HT1080 (cell line): ENCODE measurements at places on chromosomes 3 and 15.

- no peak for DNase-seq
These were observed 279.6 kb downstream of the KLF13 start for GRCh38 chr15:31606194-31606669.

DNA sequence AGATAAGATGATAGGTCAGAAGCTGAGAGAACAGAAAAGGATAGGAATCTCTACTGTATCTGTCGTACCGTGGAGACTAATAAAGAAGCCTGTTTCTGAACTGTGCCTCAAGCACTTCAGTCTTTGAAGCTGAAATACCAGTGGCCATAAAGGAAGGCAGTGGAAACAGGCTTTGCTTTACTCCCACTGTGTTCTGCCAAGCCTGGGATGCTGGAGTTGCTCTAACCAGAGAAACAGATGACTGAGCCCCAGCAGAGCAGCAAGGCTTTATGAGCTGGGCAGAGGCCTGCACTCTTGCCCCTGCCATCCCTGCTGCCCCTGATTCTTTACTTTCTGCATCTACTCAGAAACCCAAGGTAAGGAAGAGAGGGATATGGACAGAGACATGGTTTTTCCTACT is 89.4 kb downstream of the PDE8A start:
- no peak for DNase-seq

DNA sequence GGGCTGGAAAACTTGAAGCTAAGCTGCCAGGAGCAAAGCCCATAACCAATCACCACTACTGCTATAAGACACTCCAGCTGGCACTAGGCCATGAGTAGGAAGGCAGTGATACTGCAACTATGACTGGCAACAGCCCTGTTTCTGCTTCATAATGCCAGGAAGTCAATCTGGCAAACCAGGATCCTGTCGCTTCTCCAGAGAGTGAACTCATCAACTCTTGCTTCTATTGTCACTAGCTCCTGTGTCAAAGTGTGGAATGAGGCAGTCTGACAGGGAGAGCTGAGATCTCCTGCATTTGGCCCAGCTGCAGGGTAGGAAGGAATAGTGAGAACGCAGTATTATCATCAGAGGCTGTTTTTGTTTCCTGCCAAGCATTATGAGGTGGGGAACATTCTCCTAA is 105.3 kb downstream of the CTNNB1 start:
- DNase-seq = peak; percentile 26

DNA sequence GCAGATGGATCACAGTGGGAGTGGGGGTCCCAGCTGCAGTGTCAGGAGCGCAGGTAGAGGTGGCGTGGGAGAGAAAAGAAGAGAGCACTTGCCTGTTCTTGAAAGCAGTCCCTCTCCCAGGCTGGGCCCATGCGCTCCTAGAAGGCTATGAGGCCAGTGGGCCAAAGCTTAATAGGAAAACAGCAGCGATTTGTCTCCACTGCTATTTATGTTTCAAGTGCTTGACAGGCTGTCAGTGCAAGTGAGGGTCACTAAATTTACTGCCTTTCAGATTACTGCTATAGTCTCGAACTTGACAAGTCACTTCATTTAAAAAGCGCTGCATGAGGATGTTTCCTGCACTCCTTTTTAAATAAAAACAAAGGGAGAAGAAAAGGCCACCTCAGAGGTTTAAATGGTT is 239.5 kb downstream of the GAP43 start:
- DNase-seq = no peak

DNA sequence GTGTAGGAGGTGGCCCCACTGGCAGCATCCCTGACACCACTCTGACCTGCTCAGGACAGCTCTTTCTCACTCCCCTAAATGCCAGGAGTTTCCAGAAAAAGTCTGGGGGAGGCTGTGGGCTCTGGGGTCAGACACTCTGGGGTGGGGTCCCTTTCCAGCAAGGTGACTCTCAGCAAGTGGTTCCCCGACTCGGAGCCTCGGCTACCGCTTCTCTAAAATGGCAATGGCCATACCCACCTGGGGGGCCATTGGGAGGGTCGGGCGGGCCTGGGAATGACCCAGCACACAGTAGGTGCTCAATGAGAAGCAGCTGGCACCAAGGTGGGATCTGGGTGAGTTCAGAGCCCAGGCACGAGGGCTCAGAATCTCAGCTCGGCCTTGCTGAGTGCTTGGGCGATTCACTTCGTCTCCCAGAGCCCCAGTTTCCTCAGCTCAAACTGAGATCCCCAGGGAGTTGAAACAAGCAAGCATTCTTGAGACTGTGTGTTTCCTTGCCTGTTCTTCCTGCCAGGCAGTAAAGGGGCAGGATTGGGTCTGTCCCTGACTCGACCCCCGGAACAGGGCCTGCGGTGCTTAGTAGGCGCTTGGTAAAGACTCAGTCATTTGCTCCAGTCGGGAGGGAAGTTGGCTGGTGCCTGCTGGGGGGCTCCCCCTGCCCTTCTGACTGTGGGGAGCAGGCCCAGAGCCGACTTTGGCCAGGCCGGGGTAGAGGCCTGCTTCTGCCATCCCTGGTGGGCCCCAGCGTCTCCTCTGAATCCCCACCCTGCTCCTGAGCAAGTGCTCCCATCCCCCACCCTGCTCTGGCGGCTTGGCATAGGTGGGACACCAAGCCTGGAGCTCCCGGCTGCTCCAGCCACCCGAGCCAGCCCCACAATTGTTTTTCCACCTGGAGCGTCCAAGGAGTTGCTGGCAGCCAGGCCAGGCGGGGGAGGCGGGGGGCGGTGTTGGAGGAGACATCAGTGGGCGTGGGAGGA is 32.9 kb upstream of the FBLN2 start:
- DNase-seq = no peak

- peak; percentile 18 for DNase-seq
These were observed 39.4 kb downstream of the VGLL4 start for GRCh38 chr3:11604139-11604892.

- no peak for DNase-seq
These were observed 506.8 kb downstream of the EDEM1 start for GRCh38 chr3:5694266-5694665.
